Stimulated activated CD8-positive, alpha-beta memory T cell treated with anti-CD3 and anti-CD28 coated beads, Interleukin-12 subunit alpha, Interleukin-12 subunit beta, amount 100 ng/mL, for 1 hour (primary cell): ENCODE measurements at places on chromosomes 13 and 19.

GRCh38 chr13:93377196-93377595 is 150.6 kb downstream of the GPC6 start:
- DNase-seq, result no peak

DNA sequence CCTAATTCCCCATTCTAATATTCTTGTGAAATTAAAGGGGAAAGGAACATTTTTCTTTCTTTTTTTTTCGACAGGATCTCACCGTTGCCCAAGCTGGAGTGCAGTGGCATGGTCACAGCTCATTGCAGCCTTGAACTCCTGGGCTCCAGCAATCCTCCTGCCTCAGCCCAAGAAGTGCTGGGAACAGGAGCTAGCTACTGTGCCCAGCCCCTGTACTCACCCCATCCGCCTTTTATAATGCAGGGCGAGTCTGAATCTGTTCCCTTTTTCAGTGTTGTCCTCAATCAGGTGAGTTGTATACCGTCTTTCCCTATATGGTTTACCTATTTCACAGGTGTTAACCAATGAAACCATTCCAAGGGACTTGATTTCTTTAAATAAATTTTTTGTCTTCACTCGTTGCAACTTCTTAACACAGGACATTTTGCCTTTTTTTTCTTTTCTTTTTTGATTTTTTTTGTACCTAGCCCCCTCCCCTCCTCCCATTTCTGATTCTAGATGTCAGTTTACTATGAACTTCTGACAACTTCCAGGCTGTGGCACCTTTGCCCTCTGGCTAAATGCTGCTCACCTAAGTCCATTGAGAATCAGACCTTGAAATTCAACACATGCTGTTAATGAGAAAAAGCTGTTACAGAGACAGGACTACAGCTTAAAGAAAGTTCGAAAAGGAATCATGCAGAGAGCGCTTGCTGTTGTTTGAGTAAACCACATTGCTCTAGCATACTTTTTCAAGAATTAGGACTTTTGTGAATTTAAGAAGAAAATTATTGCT is 562.1 kb upstream of the KLF12 start:
- DNase-seq, result no peak

GRCh38 chr13:100644371-100644770 is 30.2 kb downstream of the TMTC4 start:
- no peak for DNase-seq

DNA sequence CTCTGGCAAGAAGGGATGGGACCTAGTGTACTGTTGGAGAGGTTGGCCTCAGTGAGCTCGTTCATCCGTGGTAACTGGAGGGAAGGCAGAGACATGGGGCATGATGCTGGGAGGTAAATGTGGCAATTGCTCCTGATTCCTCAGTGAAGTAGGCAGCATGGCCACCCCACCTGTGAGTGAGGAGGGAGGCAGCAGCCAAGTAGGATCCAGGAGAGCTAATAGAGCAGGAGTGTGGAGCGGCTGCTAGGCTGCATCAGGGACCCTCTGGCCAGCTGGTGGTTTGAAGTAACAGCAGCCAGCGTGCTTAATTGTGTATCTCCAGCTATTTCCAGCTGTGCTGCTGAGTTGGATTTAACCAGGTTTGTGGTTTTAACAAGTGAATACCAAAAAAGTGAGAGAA is 24.7 kb downstream of the TM9SF2 start:
- no peak for DNase-seq

DNA sequence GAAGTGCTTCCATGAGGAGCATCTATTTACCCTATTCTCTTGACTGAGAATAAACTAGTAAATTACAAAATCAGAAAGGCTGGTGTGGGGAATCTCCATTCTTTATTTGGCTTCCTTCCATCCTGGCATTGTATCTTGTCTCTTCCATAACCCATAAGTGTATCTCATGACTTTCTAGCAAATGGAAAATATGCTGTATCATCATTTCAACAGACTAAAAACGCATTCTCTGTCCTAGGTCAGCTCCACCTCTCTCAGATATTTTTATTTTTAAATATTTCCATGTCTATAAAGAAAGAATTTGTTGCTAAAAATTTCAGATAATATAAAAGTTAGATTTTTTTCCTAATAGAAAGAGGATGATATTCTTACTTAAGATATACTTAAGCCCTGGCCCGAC is 154.2 kb upstream of the MYO16 start:
- DNase-seq, result no peak

DNA sequence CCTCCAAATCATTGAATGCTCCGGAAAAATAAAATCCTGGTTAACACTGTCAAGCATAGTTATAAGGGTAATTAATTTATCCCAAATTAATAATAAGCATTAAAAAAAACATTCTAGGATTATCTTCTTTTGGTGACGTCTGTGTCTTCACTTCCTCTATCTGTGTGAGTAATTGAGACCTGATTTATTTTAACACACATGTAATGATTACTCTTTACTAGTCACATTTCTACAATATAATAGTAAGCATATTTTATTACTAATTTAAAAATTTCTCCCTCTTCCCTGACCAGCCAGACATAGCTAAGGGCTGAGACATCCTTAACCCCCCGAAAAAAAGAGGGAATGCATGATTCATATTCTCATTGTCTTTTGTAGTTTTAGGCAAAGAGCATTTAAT is 2.3 kb downstream of the FNDC3A start:
- DNase-seq, result no peak

DNA sequence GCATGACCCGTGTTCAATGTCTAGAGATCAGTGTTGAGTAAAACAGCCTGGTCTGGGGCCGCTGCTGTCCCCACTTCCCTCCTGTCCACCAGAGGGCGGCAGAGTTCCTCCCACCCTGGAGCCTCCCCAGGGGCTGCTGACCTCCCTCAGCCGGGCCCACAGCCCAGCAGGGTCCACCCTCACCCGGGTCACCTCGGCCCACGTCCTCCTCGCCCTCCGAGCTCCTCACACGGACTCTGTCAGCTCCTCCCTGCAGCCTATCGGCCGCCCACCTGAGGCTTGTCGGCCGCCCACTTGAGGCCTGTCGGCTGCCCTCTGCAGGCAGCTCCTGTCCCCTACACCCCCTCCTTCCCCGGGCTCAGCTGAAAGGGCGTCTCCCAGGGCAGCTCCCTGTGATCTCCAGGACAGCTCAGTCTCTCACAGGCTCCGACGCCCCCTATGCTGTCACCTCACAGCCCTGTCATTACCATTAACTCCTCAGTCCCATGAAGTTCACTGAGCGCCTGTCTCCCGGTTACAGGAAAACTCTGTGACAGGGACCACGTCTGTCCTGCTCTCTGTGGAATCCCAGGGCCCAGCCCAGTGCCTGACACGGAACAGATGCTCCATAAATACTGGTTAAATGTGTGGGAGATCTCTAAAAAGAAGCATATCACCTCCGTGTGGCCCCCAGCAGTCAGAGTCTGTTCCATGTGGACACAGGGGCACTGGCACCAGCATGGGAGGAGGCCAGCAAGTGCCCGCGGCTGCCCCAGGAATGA is 1.5 kb upstream of the CEACAM5 start:
- peak; percentile 47 for DNase-seq

GRCh38 chr19:57900311-57900710 is 11.5 kb upstream of the ZNF814 start:
- no peak for DNase-seq

DNA sequence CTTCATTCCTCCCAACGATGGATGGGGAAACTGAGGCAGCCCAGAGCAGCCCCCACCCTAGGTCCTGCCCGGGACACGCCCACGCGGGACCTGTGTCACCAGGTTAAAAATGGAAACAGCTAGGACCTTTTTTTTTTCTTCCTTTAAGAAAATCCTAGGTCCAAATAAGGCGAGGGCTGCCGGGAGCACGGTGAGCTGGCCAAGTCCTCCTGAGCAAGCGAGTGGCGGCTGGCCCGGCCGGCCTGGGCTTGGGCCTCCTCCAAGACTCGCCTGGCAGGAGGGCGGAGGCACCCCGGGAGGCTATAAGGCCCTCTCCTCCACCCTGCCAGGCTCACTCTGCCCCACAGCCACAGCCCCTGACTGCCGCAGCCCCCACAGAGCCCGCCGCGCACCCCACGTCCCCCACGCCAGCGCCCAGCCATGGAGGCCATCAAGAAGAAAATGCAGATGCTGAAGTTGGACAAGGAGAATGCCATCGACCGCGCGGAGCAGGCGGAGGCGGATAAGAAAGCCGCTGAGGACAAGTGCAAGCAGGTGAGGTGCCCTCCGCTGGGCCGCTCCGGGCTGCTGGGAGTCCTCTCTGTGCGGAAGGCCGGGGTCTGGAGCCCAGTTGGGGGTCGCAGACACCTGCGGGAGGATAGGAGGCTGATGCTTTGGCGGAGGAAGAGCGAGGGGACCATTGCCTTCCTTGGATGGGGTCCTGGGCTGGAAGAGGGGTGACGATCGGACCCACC is 8.9 kb upstream of the TPM4 start:
- no peak for DNase-seq

DNA sequence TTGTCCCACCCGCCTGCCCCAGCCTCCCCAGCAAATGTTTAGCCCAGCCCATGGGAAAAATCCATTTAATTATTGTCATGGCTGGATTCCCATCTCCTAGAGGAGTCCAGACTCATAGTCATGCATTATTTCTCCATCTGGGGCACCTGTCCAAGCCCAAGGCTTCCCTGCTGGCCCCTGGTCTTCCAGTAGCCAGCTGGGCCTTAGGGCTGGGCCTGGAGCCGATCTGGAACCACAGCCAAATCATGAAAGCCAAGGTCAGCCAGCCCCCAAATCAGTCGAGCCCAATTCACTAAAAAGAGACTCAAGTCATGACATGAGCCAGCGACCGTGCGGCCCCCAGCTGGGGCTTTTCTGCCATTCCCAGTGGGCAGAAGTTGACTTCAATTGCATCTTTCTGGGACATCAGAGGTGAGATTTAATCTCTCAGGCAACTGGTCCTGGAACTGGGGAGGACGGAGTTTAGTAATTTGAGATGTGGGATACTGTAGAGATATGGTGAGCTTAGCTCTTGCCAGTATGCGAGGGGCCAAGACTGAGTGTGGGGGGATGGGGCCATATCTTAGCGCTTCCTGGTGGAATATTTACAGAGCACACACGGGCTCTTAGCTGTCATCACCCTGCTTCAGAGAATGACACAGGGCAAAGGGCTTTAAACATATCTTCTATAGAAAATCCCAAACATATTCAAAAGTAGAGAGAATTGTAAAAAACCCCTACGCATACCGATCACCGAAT is 9.4 kb upstream of the PGLYRP2 start:
- DNase-seq, result no peak

GRCh38 chr13:98525456-98526181 is 51.3 kb downstream of the STK24 start:
- no peak for DNase-seq

DNA sequence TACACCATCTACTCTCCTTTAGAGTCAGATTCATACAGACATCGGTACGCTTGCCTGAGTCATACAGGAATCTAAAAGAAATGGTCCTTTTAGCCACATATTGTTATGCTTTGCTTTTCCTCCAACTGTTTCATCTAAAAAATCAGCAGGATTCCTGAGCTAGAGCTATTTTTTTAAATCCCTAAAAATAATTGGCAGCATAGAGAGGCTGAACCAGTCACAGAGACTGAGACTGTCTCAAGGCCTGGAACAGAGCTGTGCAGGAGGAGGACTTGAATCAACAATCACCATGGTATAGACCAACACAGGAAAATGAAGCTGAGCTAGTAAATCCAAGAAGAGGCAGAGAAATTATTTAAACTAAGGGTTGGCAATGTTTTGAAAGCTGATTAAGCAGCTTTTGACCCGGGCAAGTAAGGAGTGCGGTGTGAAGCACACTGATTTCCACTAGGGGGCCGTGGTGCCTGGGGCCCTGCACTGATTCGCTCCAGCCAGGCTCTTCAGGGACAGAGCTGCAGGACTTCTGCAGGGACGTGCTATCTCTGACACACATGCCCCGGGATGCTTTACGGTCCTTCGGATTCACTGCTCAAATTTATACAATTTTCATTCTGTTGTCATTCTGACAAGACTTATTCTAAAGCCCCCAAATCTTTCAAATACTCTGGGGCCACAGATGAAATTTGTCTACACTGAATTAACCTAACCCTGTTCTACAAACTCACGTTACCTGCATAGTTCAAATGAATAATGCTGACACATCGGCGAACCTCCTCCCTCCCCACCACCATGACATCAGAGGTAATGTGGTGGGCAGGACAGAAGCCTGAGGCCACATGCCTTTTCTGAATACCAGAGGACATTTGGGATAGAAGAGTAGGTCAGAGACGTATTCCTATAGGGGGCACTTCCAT is 87.6 kb upstream of the SLC15A1 start:
- DNase-seq, result peak; percentile 14

GRCh38 chr19:42412661-42413076 is 14.5 kb downstream of the LIPE start:
- DNase-seq, result no peak

- no peak for DNase-seq
Measured at GRCh38 chr13:109254274-109254673, 532.1 kb downstream of the IRS2 start.

DNA sequence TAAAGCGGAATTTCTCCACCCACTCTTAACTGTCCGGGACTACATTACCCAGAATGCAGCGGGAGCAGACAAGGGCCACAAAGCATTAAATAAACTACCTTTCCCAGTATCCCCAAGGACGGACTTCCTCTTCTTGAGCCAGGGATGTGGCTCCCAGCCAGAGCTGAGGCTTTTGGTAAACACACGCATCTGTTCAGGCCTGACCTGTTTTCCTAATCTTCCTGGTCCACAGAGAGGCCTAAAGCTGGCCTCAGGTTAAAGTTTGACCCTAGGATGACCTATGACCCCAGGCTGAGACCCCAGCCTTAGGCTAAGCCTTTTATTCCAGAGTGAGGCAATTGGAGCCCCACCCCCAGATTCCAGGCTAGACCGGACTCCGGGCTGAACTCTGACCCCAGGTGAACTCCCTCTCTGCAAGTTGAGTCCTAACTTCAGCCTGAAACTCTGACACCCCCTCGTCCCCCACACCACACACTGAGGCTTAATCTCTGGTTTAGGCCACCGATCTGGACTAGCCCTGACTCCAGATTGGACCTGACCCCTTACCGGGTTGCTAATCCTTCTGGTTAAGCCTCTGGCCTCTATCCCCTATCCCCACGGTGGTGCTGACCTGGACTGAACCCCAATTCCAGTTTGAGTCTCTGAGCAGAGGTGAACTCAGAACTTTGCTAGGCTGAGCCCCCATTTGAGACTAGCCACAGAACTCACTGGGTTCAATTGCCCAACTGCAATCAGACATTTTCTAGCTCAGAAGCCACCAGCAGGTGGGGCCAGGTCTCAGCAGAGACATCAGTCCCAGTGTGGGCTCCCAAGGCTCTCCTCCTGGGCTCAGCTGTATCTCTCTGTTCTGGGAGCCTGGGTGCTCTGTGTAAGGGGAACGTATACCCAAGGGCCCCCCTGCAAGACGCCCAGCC is 750 bp upstream of the GPR108 start:
- DNase-seq, result peak; percentile 55
